ENCODE measurements at places on chromosomes 3 and 15.

- DNase-seq, result no peak
These were observed 36.8 kb downstream of the SPINK8 start for GRCh38 chr3:48296699-48297098.

DNA sequence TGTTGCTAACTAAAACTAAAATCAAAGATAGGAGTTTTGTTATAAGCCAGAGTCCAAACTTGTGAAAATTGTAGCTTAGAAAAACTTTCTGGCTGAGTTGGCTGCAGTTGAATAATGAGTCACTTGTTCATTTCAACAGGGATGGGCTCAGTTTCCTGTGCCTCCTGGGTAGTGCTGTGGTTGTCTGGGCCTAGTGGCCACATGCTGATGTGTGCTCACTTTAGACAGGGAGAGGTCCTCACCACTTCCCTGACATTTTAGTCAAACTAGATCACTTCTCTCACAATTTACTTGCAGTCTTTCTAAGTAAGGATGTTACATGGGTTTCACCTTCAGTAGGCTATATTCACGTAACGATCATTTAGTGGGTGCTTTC, 6.3 kb upstream of the UBE2Q2 start:
- no peak for DNase-seq

DNA sequence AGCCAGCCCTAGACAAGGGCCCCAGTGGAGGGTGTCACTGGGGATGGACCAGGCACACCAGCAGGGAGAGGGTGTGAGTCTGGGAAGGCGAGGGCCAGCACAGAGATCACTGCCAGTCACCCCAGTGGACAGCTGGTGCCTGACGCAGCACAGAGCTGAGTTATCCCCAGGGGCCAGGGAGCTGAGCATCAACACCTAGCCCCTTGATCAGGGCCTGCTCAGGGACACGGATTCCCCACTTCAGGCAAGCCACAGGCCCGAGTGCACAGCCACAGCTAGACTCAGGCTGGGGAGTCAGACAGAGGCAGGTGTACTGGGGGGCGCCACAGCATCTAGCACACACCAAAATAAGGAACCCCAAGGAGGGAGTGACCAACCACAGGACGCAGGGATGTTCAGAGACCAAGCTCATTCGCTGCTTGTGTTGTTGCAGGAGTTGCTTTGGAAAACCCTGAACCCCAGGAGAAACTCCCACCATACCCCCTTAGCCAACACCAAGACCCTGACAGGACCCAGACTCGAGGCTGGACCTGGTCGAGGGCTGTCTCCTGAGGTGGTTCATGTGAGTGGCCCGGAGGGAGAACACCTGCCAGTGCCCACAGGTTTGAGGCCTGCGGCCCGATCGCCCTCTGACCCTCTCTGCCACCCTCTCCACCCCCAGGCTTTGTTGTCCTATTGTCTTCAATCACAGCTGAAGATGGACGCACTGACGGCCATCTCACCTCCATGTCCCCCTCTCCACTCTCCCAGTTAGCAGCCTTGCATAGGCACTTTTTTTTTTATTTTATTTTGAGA, 146.8 kb downstream of the TPRA1 start:
- DNase-seq, result no peak

GRCh38 chr3:124653797-124654469, 76.3 kb upstream of the UMPS start:
- DNase-seq, result no peak

DNA sequence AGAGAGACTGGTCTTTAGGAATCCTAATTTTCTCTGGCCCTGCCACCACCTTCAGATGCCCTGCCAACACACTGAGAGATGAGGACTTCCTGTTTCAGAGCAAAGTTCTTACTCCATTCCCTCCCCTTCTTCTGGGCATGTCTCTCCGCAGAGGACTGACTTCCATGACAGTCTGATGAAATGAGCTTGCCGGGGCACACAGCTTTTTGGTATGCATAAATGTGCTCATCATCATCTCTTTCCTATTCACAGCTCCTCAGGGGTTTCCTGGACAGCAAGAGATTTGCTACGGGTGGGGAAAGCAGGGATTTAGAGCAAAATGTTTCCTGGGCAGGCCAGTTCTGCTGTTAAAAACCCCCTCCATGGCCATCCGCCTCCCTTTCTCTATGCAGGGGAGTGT, 27.6 kb upstream of the SEMA6D start:
- DNase-seq, result no peak

GRCh38 chr15:70164910-70165715, 67.4 kb upstream of the TLE3 start:
- DNase-seq, result no peak

GRCh38 chr3:100032243-100032642, 82.1 kb downstream of the FILIP1L start:
- DNase-seq, result no peak
